SJCRH30 (cell line): ENCODE measurements at places on chromosomes 13 and 19.

DNA sequence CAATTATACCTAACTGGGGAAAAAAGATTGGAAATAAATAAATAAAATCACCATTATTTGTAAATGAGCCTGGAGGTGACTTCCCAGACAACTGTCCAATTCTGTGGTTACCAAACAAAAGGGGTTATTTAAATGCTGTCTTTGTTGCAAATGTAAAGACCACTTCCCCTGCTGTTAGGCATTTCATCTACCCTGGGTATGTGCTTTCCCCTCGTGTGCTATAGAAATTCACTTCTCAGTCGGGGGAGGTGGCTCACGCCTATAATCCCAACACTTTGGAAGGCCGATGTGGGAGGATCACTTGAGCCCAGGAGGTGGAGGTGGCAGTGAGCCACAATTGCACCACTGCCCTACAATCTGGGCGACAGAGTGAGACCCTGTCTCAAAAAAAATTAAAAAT lies 101.9 kb upstream of the AKAP11 start:
- DNase-seq = no peak

DNA sequence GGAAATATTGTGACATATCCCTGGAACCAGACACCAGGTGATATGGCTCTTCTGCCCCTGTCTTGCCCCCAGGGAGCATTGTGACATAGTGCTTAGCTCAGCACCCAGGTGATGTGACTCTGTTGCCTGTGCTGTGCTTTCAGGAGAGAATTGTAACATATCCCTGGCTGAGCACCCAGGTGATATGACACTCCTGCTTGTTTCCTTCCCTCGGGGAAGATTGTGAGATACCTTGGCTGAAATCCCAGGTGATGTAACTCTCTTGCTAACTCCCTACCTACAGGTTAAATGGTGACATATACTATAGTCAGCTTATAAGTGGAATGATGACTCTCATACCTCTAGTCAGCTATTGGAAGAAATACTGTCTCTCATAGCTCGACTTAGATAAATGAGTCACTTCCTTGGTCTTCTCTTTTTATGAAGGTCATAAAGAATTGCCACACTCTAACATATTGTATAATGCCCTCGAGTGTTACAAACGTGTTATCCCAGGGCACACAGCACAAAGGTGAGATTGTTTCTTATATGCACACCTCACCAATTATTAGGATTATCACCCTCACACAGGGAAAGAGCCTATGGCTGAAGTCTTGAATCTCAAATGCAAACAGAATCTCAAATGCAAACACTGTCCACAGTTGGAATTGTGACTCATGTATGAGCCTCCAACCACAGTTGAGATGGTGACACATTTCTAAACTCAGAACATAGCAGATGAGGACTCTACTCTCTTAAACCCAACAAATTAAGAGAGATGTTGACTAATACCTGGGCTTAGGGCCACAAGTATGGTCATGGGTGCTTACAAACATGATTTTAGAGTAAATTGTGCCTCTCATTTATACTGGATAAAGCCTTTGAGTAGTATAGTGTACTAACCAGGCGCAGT lies 32.7 kb upstream of the ZNF254 start:
- no peak for DNase-seq

DNA sequence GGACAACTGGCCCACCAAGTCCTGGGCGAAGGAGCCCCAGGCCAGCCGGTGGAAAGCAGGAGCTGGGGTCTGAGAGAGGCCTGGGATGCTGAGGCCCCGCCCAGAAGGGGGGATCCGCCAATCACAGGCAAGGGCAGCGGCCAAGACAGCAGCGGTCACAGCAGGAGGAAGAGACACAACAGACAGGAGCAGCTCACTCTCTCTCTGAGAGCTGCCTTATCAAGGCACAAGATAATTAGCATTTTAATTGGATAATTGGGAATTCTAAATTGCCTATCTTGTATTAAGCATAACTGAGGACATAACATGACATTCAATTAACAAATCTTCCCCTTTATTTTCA lies 46.2 kb downstream of the CEBPG start:
- DNase-seq = no peak

- no peak for DNase-seq
These were observed 21.0 kb downstream of the NFIX start for GRCh38 chr19:13016245-13016627.

GRCh38 chr13:91346850-91347201 lies 661 bp upstream of the MIR17HG start:
- peak; percentile 55 for DNase-seq

DNA sequence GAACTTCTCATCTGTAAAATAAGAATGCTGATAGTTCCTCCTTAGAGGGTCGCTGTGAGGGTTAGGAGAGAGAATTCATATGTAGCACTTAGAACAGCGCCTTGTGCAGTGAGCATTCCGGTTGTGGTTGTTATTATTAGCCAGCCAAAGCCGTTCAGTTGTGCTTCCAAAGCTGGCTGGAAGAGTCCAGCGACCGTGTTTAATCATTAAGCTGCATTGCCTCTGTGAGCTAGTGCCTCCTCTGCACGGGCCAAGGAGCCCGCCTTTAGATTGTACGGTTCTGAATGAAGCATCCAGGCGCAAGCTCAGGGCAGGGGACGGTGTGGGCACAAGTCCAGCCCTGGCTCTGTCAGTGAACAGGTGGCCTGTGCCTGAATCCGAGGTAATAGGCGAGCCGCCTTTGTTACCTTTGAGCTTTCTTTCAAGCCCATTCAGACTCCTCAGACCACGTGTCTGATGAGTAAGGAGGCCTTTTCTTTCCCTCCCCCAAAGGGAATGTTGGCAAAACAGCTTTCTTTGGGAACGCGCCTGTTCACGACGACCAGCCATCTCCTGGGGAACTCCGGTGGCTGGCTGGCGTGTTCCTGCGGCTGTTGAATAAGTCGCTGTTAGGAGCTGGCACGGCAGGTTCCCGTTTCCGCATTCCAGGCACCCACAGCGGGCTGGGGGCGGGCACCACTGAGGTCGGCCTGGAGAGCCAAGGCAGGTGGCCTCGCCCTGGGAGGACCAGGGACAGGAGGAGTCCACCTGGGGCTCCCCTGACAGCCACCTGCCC lies 25.1 kb downstream of the SIPA1L3 start:
- DNase-seq = peak; percentile 82

DNA sequence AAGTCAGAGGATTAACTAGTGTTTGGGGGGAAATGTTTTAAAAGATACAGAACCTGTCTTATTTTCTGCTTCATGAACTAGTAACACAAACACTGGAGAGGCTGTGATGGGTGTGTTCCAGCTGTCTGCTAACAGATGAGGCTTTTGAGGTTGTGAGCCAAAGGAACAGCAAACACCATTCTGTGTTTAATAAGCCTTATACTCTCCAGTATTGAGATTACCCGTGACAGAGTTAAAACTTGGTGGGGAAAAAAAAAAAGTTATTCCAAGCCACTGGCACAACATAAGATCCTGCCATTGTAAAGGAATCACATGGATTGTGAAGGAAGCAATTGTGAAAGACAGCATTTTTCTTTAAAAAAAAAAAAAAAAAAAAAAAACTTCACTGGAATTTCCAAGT lies 48.4 kb downstream of the KCTD12 start:
- no peak for DNase-seq

DNA sequence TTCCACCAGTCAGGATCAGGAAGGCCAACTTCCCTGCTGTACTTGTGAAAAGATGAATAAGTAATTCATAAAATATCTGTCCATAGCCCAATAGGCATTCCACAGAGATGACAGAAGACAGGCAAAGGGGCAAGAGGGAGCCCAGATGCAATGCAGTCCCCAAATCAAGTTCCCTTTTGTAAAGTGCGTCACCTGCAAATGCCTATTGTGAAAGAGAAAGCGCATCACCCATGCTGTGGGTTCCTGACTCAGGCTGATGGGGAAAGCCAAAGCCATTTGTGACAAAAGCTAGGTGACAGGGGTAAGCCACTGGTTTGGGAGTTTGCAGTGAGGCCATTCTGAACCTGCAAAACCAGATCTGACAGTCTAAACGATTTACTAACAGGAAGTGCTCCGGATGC lies 157.5 kb upstream of the ZNF536 start:
- no peak for DNase-seq

DNA sequence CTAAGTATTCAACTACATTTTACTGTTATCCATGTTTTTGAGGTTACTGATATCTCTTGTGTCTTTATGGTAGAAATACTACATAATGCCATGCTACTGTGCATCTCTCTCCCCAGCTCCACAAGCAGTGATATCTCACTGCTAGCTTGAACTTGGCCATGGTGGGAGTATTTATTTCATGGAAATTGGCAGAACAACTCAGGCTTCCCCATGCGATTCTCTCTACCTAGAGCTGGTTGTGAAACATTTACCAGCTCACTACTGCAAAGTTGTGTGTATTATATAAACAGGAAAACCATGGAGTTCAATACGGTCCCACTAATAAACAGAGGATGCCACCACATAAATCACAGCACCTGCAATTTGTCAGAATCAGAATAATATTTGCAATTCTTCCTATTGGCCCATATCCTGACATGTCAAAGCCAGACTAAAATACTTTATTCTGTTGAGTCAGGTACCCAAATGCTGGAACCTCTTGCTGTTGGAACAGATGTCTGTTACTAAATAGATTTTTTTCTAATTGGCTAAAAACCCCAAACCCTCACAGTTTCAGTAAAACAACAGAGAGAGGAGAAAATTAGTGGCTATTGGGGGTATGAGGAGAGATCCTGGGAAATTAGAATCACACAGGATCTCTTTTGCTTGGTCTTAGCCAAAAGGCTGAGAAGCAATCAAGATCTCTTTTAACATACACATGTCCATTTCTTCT lies 91.4 kb upstream of the SLC10A2 start:
- no peak for DNase-seq

DNA sequence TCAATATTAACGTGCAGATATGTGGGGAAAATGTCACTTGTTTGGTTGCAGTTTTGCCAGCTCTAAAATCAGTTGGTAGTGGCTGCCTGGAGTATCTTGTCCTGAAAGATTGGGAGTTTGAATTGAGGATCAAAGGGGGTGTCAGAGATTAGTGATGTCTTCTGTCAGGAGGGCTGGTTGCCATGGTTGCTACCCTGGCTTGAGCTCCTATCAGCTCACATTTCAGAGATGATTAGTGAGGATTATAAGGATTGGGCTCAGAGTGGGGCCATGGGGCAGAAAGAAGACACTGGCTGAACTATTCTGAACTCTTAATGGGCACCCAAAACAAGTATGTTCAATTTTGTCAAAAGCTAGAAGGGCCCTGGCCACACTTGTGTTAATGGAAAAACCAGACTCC lies 95.5 kb upstream of the RNF113B start:
- DNase-seq = peak; percentile 29

GRCh38 chr19:14915116-14915515 lies 26.2 kb upstream of the OR7C2 start:
- no peak for DNase-seq

DNA sequence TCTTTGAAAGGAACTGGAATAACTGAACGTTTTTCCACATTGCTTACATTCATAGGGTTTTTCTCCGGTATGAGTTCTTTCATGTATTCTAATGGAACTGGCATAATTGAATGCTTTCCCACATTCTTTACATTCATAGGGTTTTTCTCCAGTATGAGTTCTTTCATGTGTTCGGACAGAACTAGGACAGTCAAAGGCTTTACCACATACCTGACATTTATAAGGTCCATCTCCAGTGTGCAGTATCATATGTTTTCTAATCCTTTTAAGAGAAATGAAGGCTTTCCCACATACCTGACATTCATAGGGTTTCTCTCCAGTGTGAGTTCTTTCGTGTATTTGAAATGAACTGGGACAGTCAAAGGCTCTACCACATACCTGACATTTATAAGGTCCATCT lies 24.7 kb downstream of the ZNF564 start:
- no peak for DNase-seq

GRCh38 chr19:5132206-5132560 lies 163.3 kb downstream of the KDM4B start:
- peak; percentile 16 for DNase-seq

- no peak for DNase-seq
These were observed 62.2 kb upstream of the TM9SF2 start for GRCh38 chr13:99439048-99439447.

- no peak for DNase-seq
These were observed 40.7 kb upstream of the MCF2L start for GRCh38 chr13:112928020-112928971.

GRCh38 chr13:48004201-48004600 lies 3.1 kb upstream of the SUCLA2 start:
- no peak for DNase-seq

- no peak for DNase-seq
These were observed 112.9 kb upstream of the PEG3 start for GRCh38 chr19:56953470-56953869.

GRCh38 chr13:50611117-50611781 lies 232.2 kb downstream of the DLEU7 start:
- DNase-seq = no peak

DNA sequence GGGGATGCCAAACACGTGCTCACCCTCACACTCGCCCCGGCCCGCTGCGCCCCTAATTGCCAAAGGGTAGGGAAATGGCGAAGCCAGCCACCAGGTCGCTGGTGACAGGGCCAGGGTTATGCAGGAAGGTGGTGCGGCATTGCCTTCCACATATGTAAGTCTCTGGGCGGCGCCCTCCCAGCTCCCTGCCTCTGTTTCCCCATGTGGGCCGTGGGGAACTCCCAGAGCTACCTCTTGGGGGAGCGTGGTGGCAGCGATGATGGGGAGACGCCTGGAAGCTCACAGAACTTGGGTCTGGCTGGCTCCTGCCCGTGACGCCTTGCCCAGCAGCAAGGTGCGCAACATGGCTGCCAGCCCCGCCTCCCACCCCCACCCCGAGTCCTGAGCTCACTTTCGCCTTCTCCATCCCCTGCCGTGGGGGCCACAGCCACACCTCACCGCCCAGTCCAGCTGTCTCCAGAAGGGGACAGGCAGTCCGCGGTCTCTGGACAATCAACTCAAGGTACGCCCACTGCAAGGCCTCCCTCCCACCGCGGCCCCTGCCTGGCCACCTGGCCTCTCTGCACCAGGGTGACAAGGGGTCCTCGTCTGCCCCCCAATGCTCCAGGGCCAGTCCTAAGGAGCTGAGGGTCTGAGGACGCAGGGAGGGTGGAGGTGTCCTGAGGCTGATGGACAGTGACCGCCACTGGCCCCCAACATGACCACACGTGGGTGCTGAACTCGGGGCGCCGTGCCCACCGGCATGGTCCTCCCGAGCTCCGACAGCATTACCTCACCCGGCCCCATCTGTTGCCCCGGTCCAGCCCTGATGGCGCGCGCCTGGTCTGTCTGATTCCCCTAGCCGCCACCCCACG lies 6.6 kb downstream of the C19orf25 start:
- DNase-seq = no peak

DNA sequence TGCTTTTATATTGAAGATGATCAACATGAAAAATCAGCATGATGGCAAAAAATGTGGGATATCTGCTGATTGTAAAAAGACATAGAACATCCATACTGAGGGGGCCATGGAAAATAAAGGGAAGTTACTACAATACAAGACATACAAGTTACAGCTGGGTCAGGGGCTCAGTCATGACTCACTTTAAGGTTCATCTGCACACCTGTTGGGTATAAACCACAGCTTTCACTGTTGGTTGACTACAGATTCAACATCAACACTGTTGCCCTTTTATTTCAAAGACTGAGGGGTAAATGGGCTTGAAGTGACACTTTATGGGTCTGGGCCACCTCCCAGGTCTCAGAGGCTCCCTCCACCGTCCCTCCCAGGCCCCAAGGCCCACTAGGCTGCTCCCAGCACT lies 98.1 kb upstream of the IRS2 start:
- no peak for DNase-seq

- DNase-seq = peak; percentile 86
These were observed 22.2 kb downstream of the SIGLEC5 start for GRCh38 chr19:51607920-51608562.
